GM23338 (cell line): ENCODE measurements at places on chromosomes 13 and 19. TPM values are rescaled to one million over a fixed set of nuclear protein-coding genes. Genes with fewer than 3 reads are reported as not detected.

The ZNF154 gene
- polyA plus RNA-seq, result 4.4 and 5.1 TPM in 2 replicates

The GIPC3 gene
- 0.26 and 0.48 TPM in 2 replicates for polyA plus RNA-seq

The CYP2F1 gene
- 0.99 and 1.1 TPM in 2 replicates for polyA plus RNA-seq

The MRPL54 gene
- polyA plus RNA-seq, result 89.9 and 93.1 TPM in 2 replicates

The MIA gene
- not detected in 2 replicates for polyA plus RNA-seq

The UHRF1 gene
- polyA plus RNA-seq, result 20.3 and 24.5 TPM in 2 replicates

The PROZ gene
- 0.21 and 0.53 TPM in 2 replicates for polyA plus RNA-seq

The RFXAP gene
- 8.5 and 10.3 TPM in 2 replicates for polyA plus RNA-seq

The PSG1 gene
- polyA plus RNA-seq, result not detected in 2 replicates

The KLK1 gene
- 2.4 and 3.0 TPM in 2 replicates for polyA plus RNA-seq

The APOC4 gene
- polyA plus RNA-seq, result not detected in 2 replicates

The MCEMP1 gene
- polyA plus RNA-seq, result not detected in 2 replicates

The SIGLEC5 gene
- not detected in 2 replicates for polyA plus RNA-seq

The LYPD3 gene
- polyA plus RNA-seq, result 4.1 and 4.6 TPM in 2 replicates

The SMARCA4 gene
- 175 and 177 TPM in 2 replicates for polyA plus RNA-seq

The CLDN10 gene
- polyA plus RNA-seq, result 65.9 and 69.1 TPM in 2 replicates

The CGB8 gene
- polyA plus RNA-seq, result not detected in 2 replicates

The NKPD1 gene
- 0.09 and 0.24 TPM in 2 replicates for polyA plus RNA-seq

The IGFL2 gene
- not detected in 2 replicates for polyA plus RNA-seq

The CDX2 gene
- polyA plus RNA-seq, result 0.12 TPM in 1 of 2 replicates, not detected in the other

The CILP2 gene
- 4.0 and 5.0 TPM in 2 replicates for polyA plus RNA-seq

The LYPD5 gene
- 0.61 and 1.5 TPM in 2 replicates for polyA plus RNA-seq

The SIAH3 gene
- 0.13 and 0.14 TPM in 2 replicates for polyA plus RNA-seq

The MBD3L2 gene
- polyA plus RNA-seq, result not detected in 2 replicates

The TJP3 gene
- 14.1 and 18.2 TPM in 2 replicates for polyA plus RNA-seq

The ZNF582 gene
- polyA plus RNA-seq, result 4.1 and 5.0 TPM in 2 replicates

The NLRP11 gene
- polyA plus RNA-seq, result not detected in 2 replicates

The FPR2 gene
- not detected in 2 replicates for polyA plus RNA-seq

The C19orf81 gene
- polyA plus RNA-seq, result 54.3 and 67.9 TPM in 2 replicates

The CD209 gene
- polyA plus RNA-seq, result not detected in 2 replicates

The CCDC9 gene
- 15.0 and 15.3 TPM in 2 replicates for polyA plus RNA-seq

The TNFSF9 gene
- 2.6 and 2.8 TPM in 2 replicates for polyA plus RNA-seq

The CASP14 gene
- not detected in 2 replicates for polyA plus RNA-seq
